ENCODE measurements at places on chromosomes 16 and 17.

GRCh38 chr17:35879773-35880654, at the start of gene CCL5:
Gene CCL5 (minus strand): TSS chr17:35880360.
- no peak for DNase-seq

- no peak for DNase-seq
Measured at GRCh38 chr17:29368926-29369325, 21.2 kb upstream of the TAOK1 start.

DNA sequence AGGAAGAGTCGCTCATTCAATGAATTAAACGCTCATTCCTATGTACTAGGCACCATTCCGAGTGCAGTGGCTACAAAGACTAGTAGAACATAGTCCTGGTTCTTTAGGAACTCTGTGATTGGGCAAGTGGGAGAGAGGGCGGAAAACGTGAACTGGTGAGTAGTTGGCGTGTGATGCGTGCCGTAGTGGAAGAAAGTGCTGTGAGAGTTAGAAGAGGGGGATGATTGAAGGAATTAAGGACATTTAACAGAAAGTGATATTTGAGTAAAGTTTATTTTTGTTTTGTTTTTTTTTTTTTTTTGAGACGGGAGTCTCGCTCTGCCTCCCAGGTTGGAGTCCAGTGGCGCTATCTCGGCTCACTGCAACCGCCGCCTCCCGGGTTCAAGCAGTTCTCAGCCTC, 7.9 kb upstream of the SLFN14 start:
- DNase-seq: no peak

- no peak for DNase-seq
Measured at GRCh38 chr17:41539979-41540701, 12.0 kb upstream of the KRT19 start.

DNA sequence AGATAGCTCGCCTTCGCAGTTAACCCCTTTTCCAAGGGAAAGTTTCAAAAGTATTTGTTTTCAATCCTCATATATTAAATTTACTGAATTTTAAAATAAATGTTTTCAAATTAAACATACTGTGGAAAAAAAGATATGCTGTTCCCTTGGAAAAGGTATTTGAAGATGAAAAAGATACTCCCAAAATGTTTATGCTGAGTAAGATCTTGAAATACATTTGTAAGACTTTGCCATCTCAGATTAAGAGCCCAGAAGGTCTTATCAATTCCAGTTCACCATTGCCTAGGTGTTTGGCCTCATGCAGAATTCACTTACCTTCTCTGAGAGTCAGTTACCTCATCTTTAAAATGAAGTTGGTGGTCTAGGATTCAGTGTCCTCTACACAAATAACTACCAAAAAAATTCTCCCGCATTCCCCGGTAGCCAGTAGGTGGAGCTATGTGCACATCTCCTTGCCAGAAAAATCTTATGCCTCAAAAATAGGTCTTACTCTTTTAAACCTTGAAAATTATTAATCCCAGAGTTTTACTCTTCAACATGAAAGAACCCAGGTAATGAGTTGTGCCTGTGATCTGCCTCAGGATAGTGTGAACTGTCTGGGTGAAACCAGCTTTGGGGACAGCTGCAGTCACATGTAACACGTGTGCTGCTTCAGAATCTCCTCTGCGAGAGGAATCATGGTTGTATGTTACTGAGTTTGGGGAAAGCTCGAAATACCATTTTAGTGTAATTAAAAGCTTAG, 178.3 kb downstream of the MRTFB start:
- no peak for DNase-seq

GRCh38 chr16:3732171-3732570, 14.8 kb upstream of the TRAP1 start:
- no peak for DNase-seq

DNA sequence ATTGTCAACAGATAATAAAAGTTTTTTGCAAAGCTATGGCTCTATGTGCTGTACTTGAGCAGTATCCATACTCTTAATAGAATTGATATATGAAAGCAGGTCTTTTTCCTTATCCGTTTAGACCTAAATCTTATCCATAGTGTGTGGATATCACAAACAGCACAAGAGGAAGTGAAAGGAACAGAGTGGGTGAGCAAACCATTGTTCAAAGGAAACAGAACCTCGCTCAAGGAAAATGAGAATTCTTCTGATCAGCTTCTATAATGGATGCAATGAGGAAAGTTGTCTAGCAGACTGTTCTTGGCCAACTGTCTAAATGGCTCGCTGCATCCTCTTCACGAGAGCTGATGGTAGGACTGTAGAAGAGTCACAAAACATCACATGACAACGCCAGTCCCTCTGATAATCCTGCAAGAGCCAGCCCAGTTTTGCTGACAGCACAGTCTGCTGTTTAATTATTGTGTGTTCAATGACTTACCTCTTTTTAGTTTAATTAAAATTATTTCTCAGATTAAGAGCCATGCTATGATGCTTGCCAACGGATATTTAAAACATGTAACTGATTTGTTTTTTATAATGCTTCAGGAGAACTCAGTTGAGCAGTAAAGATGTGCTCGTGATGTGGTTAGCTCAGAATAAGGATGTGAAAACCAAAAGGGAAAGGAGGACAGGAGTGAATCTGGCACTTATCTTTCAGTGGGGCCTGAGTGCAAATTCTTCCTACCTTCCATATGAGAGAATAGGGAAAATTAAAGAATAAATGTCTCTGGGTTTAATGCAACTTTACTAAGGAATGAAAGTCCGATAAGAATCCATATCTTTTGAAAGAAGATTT, 38.5 kb downstream of the WWOX start:
- no peak for DNase-seq

Data from C1 segment of cervical spinal cord (tissue), 14 donors.